Stimulated activated CD4-positive, alpha-beta T cell treated with anti-CD3 and anti-CD28 coated beads, Interleukin-1b, Interleukin-23, amount 100 ng/mL, for 1 hour (primary cell): ENCODE measurements at places on chromosomes 12 and 14.

- no peak for DNase-seq
These were observed 51.9 kb downstream of the ZFYVE26 start for GRCh38 chr14:67764496-67764895.

DNA sequence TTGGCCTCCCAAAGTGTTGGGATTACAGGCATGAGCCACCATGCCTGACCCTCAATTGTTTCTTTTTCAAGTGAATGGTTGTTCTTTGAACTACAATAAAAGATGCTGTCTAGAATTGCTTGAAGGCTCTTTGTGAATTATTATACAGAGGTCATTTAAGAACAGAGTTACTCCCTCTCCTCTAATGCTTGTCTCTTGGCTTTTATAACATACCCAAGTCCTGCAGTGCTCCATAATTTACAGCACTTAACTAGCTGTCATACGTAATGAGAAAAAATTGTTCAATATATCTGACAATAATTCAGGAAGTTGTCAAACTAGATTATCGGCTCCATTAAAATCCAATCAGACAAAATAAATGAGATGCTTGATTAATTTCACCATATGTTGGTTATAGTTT lies 823.0 kb upstream of the ATXN7L3B start:
- no peak for DNase-seq

- DNase-seq: no peak
These were observed 172.2 kb downstream of the NAV3 start for GRCh38 chr12:78002878-78003277.

DNA sequence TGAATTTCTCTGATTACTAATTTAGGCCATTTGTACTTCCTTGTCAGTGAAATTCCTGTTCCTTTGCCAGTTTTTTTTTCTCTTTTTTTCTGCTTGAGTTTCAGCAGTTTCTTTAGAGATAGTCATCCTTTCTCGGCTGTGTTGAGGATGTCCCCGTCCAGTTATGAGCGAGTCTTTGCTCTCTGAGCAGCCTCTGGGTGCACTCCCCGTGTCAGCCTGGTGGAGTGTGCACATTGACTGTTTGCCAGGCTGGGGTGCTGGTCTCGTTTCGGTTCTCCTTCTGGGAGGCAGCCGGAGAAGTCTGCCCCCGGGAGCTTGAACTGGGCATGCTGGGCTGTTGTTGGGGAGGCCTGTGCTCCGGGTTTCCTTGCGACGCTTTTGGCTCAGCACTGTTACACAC lies 3.0 kb downstream of the PACS2 start:
- DNase-seq: no peak

GRCh38 chr14:89616852-89617341 lies 199.9 kb upstream of the FOXN3 start:
- no peak for DNase-seq

GRCh38 chr12:95591731-95592130 lies 40.5 kb upstream of the USP44 start:
- DNase-seq: no peak

GRCh38 chr12:130465046-130465445 lies 127.4 kb downstream of the PIWIL1 start:
- DNase-seq: no peak

- DNase-seq: no peak
These were observed 26.8 kb upstream of the PEX5 start for GRCh38 chr12:7162691-7163114.

DNA sequence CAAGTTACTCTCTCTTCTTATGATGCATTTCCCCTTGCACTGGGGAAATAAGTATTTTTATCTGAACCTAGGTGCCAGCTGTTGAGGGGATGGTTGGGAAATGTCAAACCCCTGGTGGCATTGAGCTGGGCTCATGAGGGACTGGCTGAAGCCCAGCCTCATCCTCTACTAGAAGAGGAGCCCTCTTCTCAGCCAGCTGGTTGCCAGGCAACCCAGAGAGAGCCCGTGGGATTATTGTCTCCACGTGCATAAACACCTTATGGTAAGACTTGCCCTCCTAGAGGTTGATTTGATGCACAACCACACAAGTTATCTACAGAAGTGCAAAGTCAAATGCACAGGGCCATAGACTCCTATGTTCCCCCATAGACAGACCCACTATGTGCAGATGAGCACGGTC lies 89.8 kb downstream of the WSCD2 start:
- no peak for DNase-seq

- no peak for DNase-seq
These were observed 17.2 kb downstream of the REM2 start for GRCh38 chr14:22900081-22900799.

DNA sequence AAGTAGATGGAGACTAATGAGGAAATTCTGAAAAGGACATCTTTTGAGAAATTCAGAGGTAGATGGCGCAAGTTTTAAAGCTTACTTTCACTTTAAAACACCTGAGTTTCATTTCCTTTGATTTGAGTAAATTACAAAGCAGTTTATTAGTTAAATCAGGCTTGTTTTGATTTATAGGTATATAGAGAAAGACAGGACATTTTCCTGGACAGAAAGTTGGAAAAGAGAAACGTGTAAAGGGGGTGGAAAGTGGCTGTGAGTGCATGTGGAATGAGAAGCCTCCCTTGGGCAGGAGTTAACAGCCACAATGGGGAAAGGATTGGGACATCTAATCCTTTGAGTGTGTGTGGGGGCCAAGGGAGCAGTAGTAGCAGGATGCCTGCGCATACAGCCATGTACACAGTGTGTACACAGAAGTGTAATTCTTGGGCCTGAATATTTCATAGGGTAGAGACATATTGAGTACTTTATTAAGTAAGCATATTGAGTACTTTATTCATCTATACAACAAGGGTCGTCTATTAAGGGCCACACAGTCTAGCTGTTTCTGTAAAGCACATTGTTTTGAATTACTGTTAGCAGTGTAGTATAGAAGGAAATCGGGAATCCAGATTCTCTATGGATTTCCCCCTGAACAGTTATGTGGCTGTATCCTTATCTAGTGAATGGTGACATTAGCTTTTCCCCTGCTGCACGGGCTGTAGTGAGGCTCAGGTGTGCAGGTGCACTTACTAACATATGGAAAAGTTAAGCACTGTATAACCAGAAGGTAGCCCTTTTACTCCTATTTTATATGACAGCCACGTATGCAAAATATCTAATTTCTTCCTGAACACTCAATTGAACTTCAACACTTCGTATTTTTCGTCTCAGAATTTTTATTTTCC lies 19.1 kb downstream of the MARK3 start:
- no peak for DNase-seq

- DNase-seq: no peak
These were observed 49.0 kb downstream of the TMEM117 start for GRCh38 chr12:43884683-43885410.

DNA sequence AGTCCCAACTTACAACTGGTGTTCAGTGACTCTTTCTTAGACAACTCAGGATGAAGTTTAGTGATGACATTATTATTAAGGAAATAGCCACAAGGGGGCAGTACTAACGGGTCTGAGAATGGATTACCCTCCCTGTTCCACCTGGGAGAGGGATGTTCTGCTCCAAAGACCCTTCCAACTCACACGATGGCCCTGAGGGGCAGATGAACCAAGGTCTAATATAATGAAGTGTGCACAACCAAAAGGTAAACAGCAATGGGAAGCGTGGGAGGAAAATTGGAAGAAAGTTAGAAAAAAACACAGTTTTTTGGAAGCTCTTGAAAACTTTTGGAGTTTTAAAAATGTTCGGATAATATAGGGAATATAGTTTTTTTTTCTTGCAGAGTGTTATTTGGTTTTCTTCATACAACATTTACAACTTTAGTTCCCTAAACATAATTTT lies 24.0 kb downstream of the FGF6 start:
- no peak for DNase-seq

DNA sequence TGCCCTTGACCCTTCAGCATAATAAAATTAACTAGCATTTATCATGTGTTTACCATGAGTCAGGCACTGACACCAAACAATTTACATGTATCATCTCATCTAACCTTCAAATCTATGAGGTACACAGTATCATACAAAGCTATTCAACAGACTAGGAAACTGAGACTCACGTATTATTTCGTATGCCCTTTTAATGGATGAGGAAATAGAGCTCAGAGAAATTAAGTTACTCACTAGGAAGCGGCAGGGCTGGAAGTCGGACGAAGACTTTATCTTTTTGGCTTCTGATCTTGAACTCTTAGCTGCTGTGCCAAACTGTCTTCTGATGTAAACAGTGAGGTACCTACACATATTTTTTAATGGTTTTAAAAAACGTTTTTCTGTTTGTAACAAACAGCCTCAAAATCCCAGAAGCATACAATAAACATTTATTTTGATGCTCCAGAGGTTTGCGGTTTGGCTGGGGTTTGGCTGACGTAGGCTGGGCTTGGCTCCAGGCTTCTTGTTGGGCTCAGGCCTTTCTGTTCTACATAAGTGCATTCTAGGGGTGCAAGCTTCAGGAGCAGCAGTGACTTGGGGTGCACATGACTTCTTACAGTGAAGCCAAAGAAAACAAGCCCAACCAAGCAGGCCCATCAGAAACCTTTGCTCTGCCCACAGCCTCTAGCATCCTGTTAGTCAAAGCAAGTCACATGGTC lies 184.7 kb downstream of the TBX5 start:
- DNase-seq: no peak

DNA sequence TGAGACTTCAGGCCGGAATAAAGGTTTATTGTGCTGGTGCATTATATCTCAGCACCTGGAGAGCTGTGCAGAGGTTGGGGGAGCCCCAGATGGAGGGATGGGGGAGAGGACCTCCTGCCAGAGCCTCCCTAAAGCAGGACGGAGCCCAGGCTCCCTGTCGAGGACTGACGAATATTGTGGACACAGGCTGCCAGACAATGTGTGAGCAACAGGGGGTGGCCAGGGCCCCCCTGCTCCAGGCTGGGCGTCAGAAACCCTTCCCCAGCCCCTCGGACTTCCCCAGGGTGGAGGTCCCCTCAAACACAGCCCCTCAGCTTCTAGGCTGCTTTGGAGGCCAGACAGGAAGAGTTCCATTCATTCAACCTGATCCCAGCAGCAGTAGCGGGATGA lies 8.0 kb downstream of the TMEM119 start:
- no peak for DNase-seq

DNA sequence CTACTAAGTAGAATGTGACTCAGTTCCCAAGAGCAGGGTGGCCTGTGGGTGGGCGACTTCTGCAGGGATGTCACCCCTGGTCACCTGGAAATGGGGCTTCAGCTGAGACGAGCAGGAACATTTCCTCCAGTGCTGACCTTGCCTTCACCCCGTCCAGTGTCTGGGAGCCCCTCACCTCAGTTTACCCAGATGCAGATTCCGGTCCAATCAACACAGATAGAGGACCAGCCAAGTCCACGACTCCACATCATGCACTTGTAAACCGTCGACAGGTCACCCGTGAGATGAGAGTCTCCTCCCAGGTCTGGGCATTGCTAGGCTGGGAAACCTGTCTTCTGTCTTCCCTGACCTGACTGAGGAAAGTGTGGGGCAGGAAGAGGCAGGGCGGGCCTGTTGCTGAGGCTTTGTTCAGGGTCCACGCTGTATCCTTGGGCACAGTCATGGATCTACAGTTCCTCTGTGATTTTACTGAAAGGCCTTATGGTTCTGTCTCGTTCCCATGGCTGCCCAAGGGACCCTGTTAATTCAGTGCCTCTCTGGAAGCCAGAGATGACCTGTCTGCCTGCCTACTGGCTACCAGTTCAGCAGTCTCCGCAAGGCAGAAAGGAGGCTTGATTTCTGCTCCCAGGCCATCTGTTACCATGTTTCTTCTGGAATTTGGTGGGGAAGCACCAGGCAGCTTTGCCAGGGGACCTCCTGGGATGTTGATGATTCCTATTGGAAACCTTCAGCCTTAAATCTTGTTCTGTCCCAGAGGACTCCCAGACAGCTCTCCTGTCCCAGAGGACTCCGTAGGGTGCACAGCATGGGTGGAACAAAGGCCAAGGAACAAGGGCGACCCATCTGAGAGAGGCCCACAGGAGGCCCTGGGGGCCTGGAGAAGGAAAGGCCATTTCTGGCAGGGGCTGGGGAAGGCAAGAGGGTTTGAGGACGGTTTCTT lies 288.5 kb upstream of the RTL1 start:
- DNase-seq: no peak

GRCh38 chr14:24388474-24389179 lies 10.2 kb upstream of the NYNRIN start:
- DNase-seq: no peak

DNA sequence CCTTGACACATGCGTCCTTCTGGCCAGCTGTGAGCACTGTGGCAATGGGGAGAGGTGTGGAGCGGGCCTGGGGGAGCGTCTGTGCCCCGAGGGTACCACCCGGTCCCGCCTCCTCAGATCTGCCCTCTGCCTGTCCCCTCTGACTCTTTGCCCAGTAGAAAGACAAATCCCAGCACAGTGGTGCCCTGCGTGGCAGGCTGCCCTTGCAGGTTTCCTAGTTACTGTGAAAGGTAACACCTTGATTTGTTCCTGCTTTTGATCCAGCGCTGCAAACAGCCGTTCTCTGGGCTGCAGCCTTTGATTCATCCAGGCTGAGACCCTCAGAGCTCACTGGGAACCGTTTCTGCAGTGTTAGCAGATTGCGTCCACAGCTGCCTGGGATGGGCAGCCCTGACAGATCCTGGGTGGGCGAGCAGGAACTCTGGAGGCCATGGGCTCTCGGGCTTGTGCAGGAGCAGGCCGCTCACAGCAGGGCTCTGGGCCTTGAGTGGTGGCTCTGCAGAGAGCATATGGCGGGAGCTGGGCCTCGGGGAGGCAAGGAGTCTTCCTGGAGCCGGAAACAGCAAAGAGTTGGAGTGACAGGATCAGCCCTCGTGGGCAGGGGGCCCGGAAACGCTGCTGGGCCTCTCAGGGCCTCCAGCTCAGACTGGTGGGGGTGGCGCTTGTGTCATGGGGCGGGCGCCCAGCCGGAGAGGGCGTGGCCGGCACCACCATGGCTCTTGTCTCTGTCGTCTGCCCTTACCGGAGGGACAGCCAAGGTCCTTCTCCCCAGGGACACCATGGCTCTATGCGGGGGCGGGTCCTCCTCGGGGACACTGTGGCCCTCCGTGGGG lies 16.6 kb downstream of the FBRSL1 start:
- peak; percentile 45 for DNase-seq

GRCh38 chr14:43745746-43746145 lies 761.3 kb downstream of the FSCB start:
- DNase-seq: no peak

GRCh38 chr12:6425590-6426531 lies 18.9 kb upstream of the CD27 start:
- DNase-seq: no peak

GRCh38 chr14:99387880-99388279 lies 92.8 kb downstream of the SETD3 start:
- no peak for DNase-seq

GRCh38 chr12:128734371-128734770 lies 89.4 kb downstream of the SLC15A4 start:
- no peak for DNase-seq

- DNase-seq: no peak
These were observed 144.1 kb upstream of the BTG1 start for GRCh38 chr12:92289629-92290349.
